ENCODE measurements at places on chromosomes 16 and 17.

GRCh38 chr17:15413101-15413771 lies 54.2 kb downstream of the CDRT4 start:
- no peak for DNase-seq

DNA sequence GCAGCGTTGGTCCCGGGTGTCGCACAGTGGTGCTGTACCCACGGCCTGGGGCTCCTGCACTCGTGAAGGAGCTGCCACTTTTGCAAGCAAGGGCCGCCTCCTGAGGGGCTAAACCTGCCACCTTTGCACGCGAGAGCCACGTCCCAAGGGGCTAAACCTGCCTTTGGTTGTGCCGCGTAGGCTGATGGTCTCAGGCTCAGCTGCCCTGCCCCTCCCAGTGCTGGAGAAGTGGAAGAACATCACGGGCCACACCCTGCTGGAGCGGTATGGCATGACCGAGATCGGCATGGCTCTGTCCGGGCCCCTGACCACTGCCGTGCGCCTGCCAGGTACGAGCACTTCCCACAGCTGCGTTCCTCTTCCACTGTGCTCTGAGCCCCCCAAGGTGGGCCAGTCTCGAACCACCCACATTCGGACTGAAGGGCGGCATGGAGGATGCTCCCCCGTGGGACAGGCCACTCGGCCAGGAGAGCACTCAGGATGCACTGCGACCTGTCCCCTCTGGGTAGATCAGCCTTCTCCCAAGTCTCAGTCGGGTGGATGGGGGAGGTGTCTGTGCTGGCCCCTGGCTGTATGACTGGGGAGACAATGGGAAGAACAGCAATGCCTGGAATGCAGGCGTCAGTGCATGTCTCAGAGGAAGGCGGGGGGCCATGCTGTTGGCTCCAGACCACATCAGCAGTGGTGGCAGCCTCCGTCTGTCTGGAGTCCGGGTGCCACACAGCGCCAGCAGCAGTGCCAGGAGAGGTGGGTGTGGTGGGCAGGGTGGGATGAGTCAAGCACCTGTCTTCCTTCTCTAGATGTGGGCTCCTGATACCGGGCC lies 20.7 kb downstream of the ACSF3 start:
- no peak for DNase-seq

DNA sequence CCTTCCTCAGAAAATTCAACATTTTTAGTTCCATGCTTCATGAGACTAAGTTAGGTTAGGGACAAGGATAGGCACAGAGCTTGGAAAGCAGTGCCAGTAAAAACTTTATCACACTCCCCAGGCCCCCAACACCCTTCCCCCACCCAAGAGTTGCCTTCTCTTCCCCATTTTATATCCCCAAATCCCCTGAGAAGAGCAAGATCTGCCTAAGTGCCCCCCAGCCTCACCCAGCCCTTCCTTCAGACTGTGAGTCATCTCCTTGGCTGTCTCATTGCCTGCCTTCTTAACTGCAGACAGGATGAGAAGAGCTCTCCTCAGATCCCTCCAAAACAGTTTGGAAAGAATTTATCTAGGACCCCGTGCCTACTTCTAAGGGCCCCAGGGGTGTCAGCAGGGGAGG lies 55.8 kb downstream of the NEUROD2 start:
- no peak for DNase-seq

DNA sequence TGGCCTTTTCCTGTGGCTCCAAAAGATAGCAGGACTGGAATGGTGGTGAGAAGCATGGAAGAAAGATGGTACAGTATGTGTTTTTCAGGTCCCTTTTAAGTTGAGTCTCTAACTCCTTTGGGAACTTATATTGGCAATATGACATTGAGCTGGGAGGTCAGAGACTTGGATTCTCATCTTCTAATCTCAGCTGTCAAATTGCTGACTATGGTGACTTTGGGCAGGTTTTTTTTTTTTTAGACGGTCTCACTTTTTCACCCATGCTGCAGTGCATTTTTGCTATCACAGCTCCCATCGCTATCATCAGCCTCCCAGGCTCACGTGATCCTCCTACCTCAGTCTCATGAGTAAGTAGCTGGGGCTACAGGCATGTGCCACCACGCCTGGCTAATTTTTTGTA lies 15.1 kb upstream of the CDK5R1 start:
- DNase-seq, result no peak

GRCh38 chr17:39213852-39214251 lies 11.9 kb downstream of the STAC2 start:
- no peak for DNase-seq

GRCh38 chr17:2179615-2180295 lies 123.8 kb downstream of the SMG6 start:
- DNase-seq, result no peak

DNA sequence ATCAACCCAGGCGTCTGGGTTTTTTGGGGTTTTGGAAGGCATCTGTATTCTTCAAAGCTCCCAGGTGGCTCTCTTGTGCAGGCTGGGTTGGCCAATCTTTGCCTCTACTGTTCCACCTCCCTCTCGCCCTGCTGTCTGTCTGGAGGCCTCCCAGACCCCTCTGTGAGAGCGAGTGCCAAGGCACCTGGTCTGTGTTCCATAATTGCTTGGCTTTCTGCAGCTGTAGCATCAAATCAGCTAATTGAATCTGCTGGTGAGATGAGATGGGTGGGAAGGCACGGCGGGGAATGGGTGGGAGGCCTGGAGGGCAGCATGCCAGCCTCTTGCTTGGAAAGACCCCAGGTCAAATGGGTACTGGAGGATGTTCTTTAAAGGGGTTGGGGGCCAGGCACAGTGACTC lies 52.5 kb upstream of the CLEC19A start:
- no peak for DNase-seq

DNA sequence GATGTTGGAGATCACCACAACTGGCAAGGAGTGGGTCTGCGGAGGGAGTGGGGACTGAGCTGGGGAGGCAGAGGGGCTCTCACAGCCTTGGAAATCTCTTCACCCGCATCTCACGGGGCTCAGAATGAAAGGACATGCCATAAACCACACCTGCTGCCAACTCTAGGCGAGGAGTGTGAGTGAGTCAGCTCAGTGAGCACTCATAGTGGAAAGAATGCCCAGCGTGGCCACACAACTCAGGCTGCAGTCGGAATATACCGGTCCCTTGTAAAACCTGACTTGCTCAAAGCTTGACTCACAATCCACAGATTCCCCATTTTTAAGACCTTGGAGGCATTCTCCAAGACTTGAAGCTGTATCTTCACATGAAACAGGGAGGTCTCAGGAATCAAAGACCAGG lies 36.7 kb downstream of the STAT5A start:
- DNase-seq, result no peak

DNA sequence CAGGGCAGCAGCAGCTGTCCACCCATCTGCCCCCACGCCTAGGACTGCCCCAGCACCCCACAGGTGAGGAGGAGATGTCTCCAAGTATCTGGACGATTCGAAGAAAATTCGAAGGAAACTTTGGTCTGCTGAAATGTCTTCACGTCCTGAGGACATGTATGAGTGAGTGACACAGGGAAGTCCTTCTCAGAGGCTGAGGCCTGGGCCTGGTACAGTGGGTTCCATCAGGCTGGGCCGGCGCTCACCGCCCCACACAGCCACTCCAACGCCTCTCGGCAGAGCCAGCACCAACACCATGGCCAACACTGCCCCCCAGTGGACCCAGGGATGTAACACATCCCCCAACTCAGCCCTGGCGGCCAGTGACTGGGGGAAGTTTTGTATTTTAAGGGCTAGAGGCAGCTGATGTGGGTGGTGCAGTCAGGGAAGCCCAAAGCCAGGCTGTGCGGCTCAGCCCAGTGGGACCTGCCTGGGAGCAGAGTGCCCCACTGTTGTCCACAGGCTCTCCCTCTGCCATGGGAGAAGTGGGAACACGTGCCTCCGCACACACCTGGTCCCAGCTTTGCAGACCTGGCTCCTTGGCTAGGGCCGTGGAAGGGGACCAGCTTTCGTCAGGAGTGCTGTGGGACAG lies 55.8 kb upstream of the FASN start:
- DNase-seq, result no peak

GRCh38 chr17:51373489-51374152 lies 113.3 kb downstream of the UTP18 start:
- DNase-seq, result no peak

Data from cortex of kidney (tissue), 1 donor.